ENCODE measurements at places on chromosomes 4 and X. TPM values are rescaled to one million over a fixed set of nuclear protein-coding genes. Genes with fewer than 3 reads are reported as not detected.

GRCh38 chr4:188372058-188372457 is 232.8 kb downstream of the TRIML1 start:
- no peaks in the 10 kb centered on the region for H3K4me1 ChIP-seq
- H3K36me3 ChIP-seq: no peaks in the 10 kb centered on the region
- H3K27ac ChIP-seq: no peak overlapping the region

- H3K27ac ChIP-seq: no peak overlapping the region
- H3K36me3 ChIP-seq: no peaks in the 10 kb centered on the region
Measured at GRCh38 chr4:128350449-128351045, 62.9 kb upstream of the PGRMC2 start.

GRCh38 chr4:6342530-6343293 is 73.1 kb downstream of the WFS1 start:
- no peaks in the 10 kb centered on the region for H3K36me3 ChIP-seq
- H3K4me1 ChIP-seq: no peaks in the 10 kb centered on the region
- no peaks in the 10 kb centered on the region for H3K27me3 ChIP-seq
- no peak overlapping the region for H3K27ac ChIP-seq
- DNase-seq: peak; percentile 13

GRCh38 chr4:121324331-121324730 is 56.5 kb downstream of the QRFPR start:
- H3K36me3 ChIP-seq: no peaks in the 10 kb centered on the region
- no peaks in the 10 kb centered on the region for H3K27me3 ChIP-seq
- H3K4me3 ChIP-seq: no peak overlapping the region
- H3K27ac ChIP-seq: no peak overlapping the region
- DNase-seq: no peak

GRCh38 chr4:107740381-107740780 is 20.3 kb upstream of the PAPSS1 start:
- no peaks in the 10 kb centered on the region for H3K36me3 ChIP-seq
- DNase-seq: peak; percentile 64
- no peak overlapping the region for H3K4me3 ChIP-seq

SLC7A11 gene
- 2.6 TPM for total RNA-seq

DNA sequence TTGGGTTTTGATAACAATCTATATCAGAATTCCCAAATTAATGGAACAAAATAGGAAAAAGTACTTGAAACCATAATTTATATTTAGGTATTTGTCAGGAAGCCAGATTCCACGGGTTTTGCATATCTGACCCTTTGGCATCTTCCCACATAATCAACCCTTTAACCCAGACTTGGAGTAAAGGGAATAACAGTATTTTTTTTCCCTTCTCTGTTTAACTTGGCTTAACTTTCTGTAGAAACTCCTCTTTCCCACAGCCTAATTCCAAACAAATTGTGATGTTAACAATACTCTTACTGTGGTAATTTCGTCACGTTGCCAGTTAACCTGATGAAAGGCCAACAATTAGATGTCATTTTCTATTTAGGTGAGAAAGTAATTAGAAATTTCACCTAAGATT is 49.4 kb upstream of the GUCY1A1 start:
- no peak overlapping the region for H3K4me3 ChIP-seq
- DNase-seq: no peak
- no peak overlapping the region for H3K27ac ChIP-seq
- H3K27me3 ChIP-seq: no peaks in the 10 kb centered on the region
- no peaks in the 10 kb centered on the region for H3K36me3 ChIP-seq
- H3K4me1 ChIP-seq: no peaks in the 10 kb centered on the region

DNA sequence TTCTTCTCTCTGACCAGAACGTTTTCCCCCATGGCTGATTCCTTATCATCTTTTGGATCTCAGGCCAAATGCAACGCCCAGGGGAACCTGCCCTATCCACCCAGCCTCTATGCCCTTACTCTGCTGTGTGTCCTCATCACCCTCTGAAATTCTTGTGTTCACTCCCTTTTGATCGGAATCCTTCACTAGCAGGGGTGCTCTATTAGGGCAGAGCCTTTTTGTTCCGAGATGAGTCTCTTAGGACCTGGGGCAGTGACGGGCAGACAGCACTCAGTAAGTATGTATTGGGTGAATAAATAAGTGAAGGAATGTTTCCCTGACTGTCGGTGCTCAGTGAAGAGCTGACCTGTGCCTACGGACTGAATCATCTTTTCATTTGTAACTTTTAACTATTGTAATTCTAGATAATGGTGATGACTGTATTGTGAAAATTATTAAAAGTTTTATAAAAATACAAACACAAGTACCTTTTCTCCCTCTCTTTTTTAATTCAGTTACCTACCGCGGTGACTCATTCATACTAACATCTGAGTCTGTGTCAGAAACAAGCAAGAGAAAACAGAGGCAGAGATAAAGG is 4.8 kb upstream of the TENM3 start:
- no peaks in the 10 kb centered on the region for H3K4me1 ChIP-seq
- H3K4me3 ChIP-seq: no peak overlapping the region
- no peaks in the 10 kb centered on the region for H3K27me3 ChIP-seq
- H3K27ac ChIP-seq: no peak overlapping the region
- no peaks in the 10 kb centered on the region for H3K36me3 ChIP-seq

DNA sequence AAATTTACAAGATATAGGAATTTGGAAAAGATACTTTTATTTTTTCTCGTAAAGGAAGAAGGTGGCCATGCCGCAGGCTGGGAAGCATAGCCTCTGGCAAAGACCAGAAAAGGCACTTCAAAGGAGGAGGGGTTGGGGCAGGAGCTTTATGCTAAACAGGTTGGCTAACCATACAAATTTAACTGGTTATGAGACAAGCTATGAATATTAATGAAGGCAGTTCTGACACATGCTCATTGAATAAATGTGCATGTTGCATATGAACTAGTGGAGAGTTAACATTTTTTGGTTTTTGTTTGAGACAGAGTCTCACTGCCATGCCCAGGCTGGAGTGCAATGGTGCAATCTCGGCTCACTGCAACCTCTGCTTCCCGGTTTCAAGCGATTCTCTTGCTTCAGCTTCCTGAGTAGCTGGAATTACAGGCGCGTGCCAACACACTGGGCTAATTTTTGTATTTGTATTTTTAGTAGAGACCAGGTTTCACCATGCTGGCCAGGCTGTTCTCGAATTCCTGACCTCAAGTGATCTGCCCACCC is 36.5 kb downstream of the GALNTL6 start:
- no peaks in the 10 kb centered on the region for H3K27me3 ChIP-seq
- H3K36me3 ChIP-seq: no peaks in the 10 kb centered on the region
- H3K4me1 ChIP-seq: no peaks in the 10 kb centered on the region
- no peak overlapping the region for H3K4me3 ChIP-seq
- no peak overlapping the region for H3K27ac ChIP-seq
- no peak for DNase-seq

TCP11X2 gene
- not detected for total RNA-seq

- no peak overlapping the region for H3K27ac ChIP-seq
- H3K4me1 ChIP-seq: no peaks in the 10 kb centered on the region
- no peak for DNase-seq
- H3K36me3 ChIP-seq: no peaks in the 10 kb centered on the region
- H3K4me3 ChIP-seq: no peak overlapping the region
Measured at GRCh38 chrX:16039363-16039762, 84.0 kb upstream of the GRPR start.

GRCh38 chrX:2596555-2597255 is 94.4 kb upstream of the CD99 start:
- H3K4me1 ChIP-seq: no peaks in the 10 kb centered on the region
- no peak for DNase-seq
- H3K27me3 ChIP-seq: no peaks in the 10 kb centered on the region
- no peaks in the 10 kb centered on the region for H3K36me3 ChIP-seq
- H3K27ac ChIP-seq: no peak overlapping the region
- H3K4me3 ChIP-seq: no peak overlapping the region

GRCh38 chrX:68935362-68935761 is 106.5 kb downstream of the EFNB1 start:
- no peaks in the 10 kb centered on the region for H3K27me3 ChIP-seq
- no peak for DNase-seq
- H3K27ac ChIP-seq: no peak overlapping the region

- no peak overlapping the region for H3K27ac ChIP-seq
- no peak overlapping the region for H3K4me3 ChIP-seq
- H3K4me1 ChIP-seq: no peaks in the 10 kb centered on the region
Measured at GRCh38 chrX:128518508-128518907, 466.3 kb upstream of the ACTRT1 start.

- no peaks in the 10 kb centered on the region for H3K36me3 ChIP-seq
- DNase-seq: no peak
- no peak overlapping the region for H3K4me3 ChIP-seq
- no peaks in the 10 kb centered on the region for H3K27me3 ChIP-seq
- H3K27ac ChIP-seq: no peak overlapping the region
Measured at GRCh38 chrX:118528071-118528737, 32.6 kb downstream of the DOCK11 start.

- DNase-seq: peak; percentile 15
- H3K27me3 ChIP-seq: no peaks in the 10 kb centered on the region
- no peaks in the 10 kb centered on the region for H3K4me1 ChIP-seq
- no peak overlapping the region for H3K4me3 ChIP-seq
Measured at GRCh38 chr4:76156635-76157034, 8.4 kb upstream of the NUP54 start.

DNA sequence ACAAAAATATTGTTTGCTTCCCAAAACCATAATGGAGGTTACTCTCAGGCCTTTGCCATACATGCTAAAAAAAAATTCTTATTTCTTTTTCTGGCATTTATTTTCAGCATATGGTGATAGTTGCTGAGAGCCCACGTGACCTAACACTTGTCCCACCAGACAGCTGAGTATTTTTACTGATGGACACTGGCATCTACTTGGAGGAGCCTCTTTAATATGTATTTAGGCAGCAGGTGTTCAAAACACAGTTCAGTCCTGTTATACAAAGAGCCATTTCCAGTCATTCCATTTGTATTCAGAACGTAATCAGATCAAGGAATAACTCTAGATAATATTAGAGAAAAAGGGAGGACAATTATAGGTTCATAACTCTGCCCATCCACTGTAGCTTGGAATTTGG is 95.5 kb downstream of the CXCL13 start:
- no peak for DNase-seq
- H3K36me3 ChIP-seq: no peaks in the 10 kb centered on the region
- H3K4me3 ChIP-seq: no peak overlapping the region
- H3K27me3 ChIP-seq: no peaks in the 10 kb centered on the region

GRCh38 chr4:76624241-76624681 is 189.2 kb downstream of the SHROOM3 start:
- peak overlapping the region; percentile 59 for H3K27ac ChIP-seq
- no peaks in the 10 kb centered on the region for H3K4me1 ChIP-seq
- H3K27me3 ChIP-seq: no peaks in the 10 kb centered on the region
- H3K36me3 ChIP-seq: no peaks in the 10 kb centered on the region
- no peak overlapping the region for H3K4me3 ChIP-seq
